ENCODE measurements at places on chromosomes 4 and X. TPM values are rescaled to one million over a fixed set of nuclear protein-coding genes. Genes with fewer than 3 reads are reported as not detected.

DNA sequence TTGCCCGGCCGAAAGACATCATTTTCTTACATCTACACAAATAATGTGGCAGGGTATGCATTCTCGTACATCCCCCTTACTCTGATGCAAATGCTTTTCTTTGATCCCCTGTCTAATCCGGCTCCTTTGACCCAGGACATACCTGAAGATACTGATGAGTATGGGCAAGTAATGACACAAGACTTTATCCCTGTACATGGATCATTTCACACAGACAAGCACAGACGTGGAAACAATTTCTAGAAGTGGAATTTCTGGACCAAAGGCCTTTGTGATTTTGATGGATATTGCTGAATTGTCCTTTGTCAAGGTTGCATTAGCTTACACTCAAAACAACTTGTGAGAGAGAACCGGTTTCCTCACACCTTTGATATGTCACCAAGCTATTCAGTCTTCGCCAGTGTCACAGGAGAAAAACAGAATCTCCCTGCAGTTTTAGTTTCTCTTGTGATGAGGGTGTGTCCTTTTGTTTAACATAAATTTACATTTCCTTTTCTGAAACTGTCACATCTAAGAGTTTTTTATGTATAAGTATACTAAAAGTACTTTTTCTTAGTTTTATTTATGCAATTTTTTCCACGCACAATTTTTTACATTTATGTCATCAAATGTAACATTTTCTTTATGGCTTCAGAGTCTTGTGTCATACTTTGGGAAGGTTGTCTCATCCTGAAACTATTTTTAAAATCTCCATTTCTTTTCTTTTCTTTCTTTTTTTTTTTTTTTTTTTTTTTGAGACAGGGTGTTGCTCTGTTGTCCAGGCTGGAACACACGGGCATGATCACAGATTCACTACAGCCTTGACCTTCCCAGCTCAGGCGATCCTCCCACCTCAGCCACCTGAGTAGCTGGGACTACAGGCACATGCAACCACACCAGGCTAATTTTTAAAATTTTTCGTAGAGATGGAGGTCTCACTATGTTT is 25.2 kb downstream of the RWDD4 start:
- no peak for DNase-seq

DNA sequence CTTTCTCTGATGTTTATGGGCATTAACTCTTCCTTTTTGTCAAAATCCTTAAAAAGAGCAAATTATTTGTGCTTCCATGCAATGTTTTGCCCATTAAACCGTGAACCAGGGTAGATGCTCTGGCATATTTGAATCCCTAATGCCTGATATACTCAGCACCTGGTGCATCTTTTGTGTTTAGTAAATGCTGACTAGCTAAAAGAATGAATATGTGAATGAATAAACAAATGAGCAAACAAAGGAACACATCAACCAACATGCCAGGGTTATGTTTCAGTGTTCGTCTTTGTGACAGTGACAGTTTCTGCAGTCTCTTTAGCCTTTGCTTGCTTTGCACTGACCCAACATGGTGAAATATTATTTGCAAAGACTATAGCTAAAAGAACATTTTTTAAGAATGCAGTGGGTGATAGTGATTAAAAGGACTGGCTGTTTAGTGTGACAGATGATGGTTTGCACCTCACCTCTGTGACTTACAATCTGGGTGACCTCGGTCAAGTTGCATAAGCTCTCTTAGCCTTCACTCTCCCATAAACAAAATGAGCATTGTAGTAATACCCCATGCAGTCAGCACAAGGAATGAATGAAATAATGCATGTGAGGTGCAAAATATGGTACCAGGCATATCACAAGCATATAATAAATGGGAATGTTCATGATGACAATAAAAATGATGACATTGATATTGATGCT is 29.5 kb downstream of the SMPX start:
- DNase-seq = no peak

DNA sequence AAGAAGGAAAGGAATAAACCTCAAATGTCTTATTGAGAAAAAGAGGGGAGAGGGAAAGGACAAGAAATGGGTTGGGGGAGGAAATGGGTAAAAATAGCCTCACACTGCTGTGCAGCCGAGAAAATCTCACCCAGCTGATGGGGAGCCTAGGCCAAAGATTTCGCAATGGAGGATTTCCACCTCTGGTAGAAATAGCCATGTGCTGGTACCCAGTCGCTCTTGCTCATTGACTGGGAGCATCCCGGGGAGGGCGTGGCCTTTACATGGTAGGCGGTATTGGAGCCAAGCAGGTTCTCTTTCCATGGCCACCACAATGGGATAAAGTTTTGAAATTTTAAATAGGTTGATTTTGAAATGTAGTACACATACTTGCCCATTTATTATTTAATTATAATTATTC is 255.1 kb upstream of the LDB2 start:
- no peak for DNase-seq

- DNase-seq = no peak
These were observed 10.7 kb upstream of the YIPF7 start for GRCh38 chr4:44661940-44662622.

The TIGD4 gene
- total RNA-seq = 0.40 TPM
